Osteoblast (primary cell): ENCODE measurements at places on chromosomes 2 and 18. TPM values are rescaled to one million over a fixed set of nuclear protein-coding genes. Genes with fewer than 3 reads are reported as not detected.

GRCh38 chr2:74017223-74017622, 32.5 kb downstream of the TET3 start:
- DNase-seq: no peak

DNA sequence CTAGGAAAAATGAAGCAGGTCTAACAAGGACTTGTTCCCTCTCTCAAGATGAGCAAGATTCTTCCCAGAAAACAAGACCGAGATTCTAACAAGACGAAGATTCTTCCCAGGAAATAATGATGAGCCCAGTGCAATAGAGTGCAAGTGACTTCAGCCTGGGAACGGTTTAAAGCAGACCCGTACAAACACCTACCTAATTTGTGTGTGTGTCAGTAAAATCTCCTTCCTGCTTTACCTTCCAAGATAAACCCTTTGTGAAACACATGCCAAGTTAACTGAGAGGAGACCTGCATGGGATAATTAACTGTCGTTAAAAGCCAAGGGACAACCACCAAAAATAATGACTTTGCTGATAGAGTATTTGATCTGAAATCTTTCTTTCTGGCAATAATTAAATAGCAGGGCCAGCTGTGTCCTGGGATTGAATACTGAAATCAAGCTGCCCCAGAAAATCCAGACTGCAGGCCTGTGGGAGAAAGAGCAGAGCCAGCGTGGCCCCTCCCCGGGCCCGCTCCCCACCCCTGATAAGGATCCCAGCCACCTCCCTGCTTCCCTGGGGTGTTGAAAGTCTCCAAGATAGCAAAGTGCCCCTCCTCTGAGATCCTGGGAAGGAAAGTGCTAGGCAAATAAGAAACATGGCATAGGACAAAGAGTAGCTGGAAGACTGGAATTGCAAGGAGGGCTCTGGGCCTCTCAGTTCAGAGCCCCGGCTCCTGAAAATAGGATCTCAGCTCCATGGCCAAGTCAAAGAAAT, 145.5 kb downstream of the CYP26B1 start:
- DNase-seq: no peak

GRCh38 chr2:117571590-117572349, 242.7 kb upstream of the DDX18 start:
- no peak for DNase-seq

DNA sequence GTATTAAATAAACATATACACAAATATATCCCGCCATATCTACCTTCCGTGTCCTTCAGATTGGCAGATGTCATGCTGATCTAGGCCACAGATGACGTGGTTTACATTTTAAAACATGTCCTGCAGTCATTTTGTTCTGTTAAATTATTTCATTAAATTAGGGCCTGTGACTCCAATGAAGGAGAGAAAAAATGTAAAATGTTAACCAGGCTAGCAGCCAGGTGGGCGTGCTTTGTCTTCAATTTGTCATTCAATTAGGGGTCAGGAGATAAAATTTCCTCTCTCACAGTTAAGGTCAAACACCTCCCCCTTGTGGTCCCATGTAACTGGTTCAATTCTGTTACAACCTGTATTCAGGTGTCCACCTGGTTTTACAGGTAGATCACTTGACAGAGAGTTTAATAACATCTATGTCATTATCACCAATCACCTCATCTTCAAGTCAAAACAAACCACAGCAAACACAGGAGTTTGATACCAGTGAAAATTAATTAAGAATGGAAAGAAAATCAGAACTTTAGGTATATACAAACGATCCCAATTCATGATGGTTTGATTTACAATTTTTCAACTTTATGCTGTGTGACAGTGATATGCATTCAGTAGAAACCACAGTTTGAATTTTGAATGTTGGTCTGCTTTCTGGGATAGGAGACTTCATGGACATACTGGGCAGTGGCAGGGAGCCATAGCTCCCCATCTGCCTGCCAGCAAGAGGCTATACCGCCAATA, 339.4 kb downstream of the CMPK2 start:
- no peak for DNase-seq

DNA sequence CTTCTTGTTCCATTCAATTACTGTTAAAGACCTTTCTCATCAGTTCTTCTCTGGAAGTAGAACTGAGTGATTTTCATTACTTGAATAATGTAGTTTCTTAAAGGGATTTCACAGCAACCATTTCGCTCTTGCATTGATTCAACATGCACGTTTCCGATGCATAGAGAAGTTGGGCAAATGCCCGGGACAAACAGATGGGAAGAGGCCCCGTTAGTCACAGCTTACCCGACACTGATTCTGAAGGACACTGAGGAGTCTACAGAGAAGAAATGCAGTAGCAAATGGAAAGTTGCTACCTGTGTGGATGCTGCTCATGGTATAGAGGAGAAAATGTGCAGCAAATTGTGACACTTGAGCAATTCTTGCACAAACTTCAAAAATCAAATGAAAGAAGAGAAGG, 32.3 kb upstream of the GCG start:
- DNase-seq: no peak

DNA sequence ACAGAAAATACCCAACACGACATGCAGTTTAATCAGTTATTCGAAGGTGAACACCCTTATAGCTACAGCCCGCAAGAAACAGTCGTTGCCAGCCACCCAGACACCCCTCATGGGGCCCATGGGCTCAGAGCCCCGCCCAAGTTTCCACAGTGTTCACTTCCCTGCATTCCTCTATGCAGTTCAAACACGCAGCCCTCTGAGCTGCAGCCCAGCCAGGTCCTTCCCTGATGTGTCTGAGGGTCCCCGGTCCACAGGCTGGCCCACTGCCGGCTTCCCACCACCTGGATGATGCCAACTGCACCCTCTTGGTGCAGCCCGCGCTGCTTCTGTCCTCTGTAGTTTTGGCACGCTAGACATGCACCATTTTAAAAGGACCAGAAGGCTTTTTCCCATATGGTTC, 87.4 kb downstream of the ZNF516 start:
- no peak for DNase-seq

DNA sequence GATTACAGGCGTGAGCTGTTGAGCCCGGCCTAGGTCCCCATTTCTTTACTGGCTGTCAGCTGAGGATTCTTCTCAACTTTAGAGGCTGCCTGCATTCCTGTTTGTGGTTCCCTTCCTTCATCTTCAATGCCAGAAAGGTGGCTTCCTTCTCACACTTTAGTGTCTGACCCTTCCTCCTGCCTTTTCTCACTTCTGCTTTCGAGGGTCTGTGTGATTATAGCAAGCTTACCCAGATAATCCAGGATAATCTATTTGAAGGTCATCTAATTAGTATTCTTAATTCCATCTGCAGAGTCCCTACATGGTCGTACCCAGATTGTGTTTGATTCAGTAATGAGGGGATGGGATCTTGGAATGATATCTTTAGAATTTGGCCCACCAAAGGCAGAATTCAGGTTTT, 157.4 kb downstream of the TANC1 start:
- no peak for DNase-seq

DNA sequence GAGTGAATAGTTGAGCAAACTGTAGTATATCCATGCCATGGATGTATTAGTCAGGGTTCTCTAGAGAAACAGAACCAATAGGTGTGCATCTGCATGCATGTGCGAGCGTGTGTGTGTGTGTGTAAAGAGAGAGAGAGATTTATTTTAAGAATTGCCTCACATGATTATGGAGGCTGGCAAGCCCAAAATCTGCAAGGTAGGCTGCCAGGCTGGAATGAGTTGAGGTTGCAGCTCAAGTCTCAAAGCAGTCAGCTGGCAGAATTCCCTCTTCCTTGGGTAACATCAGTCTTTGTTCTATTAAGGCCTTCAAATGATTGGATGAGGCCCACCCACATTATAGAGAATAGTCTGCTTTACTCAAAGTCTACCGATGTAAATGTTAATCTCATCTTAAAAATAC, 187.8 kb downstream of the ANAPC1 start:
- DNase-seq: no peak

- no peak for DNase-seq
These were observed 114.9 kb downstream of the QPCT start for GRCh38 chr2:37459095-37459981.

DNA sequence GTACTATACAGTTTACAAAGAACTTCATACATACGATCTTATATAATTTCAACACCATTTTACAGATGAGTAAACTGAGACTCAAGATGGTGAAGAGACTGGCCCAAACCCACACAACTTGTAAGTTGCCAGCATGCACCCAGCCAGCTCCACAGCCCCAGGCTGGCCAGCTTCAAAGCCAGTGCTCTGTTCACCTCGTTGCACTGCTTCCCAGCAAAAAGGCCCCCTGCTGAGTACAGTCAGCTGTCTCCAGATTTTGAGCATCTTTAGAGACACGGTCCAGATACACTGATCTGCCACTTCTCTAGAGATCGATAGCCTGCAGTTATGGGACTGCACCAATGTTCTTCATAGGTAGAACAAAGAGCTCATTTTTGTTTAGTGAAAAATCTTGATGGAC, 257.2 kb upstream of the CHAC2 start:
- no peak for DNase-seq

Gene UGT1A9
- total RNA-seq: not detected in 2 replicates

DNA sequence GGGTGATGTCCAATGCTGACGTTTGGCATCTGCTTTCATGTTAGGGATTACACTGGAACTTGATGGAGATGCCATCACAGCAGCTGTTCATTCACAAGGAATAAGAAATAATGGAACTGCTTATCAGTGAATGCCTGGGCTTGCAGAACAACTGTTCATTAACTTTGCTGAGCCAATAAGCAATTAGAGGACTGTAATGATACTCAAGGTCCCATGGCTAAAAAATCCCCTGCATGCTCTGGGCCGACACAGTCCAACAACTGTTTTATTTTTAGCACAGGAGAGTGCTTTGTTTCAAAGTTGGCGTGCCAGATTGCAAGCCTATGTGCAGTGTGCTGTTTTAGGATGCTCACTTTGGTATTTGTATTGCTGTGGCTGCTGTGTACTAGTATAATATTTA, 408.0 kb upstream of the RGPD4 start:
- no peak for DNase-seq
